ENCODE measurements at places on chromosomes 2 and 18.

- DNase-seq, result no peak
These were observed 2.5 kb upstream of the NFATC1 start for GRCh38 chr18:79393181-79393634.

DNA sequence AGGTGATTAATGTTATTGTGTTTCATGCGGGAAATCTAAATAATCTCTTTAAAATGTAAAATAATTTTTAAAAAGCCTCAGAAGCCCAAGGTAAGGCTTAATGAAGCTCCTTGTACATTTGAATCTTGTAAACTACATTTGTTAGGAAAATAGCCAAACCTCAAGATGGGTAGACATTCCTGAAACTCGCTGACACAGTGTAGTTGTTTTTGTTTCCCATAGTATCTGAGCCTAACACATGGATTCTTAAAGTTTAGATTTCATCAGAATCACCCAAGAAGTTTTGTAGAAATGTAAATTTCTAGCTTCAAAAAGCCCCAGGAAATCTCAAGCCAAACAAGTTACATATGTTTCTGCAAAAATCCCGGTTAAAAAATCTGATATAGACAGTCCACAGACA is 1221.1 kb upstream of the ACVR2A start:
- DNase-seq, result peak; percentile 86

DNA sequence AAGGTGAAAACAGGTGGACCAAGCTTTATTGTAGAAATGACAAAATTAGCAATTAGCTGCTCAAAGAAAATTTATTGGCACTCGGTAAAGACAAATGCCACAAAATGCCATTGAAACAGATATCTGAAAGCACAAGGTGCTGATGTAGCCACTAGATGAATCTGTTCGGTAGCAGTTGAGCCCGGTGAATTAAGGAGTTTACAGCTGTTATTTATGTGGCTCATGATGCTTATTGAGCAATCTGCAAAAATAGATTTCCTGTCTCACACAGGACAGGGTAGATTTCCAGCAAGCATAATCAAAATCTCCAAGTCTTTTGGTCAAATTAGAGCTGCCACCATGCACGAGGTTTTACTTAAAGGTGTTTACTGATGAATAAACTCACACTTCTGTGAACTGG is 182.2 kb downstream of the PPP1R1C start:
- DNase-seq, result no peak

- DNase-seq, result peak; percentile 42
These were observed 73.8 kb upstream of the PROKR1 start for GRCh38 chr2:68569604-68570003.

DNA sequence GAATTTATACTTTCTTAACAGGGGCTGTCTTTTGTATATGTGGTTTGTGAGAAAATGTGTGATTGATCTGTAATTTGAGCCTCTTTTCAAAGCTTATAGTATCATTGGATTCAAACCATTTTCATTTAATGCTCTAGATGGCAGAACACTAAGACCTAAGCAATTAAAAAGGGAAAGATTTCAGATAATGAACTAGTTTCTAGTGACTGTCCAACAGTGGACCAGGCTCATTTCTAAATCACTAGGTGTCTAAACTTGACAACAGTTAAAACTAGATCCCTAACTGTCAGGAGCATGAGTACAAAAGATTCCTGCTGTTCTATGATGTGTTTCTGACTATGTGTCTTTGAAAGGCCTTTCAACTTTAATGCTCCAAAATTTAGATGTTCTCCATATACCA is 54.6 kb downstream of the ANKRD44 start:
- no peak for DNase-seq

DNA sequence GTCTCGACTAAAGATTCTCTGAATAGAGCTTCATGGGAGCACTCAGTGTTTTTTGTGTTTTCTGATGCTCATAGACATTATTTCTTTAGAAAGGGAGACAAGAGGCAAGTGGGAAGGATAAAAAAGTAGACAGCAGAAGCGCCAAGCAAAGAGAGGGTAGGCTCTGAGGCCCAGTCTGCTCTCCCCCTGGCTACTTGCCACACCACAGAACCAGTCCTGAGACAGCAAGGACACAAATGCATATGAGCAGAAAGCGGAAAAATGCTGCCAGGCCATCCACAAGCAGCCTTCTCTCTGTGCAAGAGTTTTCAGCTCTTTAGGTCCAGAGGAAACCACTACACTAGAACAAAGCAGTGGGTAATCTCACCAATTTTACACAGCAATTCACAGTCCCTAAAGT is 285.4 kb downstream of the ZNF521 start:
- DNase-seq, result no peak

DNA sequence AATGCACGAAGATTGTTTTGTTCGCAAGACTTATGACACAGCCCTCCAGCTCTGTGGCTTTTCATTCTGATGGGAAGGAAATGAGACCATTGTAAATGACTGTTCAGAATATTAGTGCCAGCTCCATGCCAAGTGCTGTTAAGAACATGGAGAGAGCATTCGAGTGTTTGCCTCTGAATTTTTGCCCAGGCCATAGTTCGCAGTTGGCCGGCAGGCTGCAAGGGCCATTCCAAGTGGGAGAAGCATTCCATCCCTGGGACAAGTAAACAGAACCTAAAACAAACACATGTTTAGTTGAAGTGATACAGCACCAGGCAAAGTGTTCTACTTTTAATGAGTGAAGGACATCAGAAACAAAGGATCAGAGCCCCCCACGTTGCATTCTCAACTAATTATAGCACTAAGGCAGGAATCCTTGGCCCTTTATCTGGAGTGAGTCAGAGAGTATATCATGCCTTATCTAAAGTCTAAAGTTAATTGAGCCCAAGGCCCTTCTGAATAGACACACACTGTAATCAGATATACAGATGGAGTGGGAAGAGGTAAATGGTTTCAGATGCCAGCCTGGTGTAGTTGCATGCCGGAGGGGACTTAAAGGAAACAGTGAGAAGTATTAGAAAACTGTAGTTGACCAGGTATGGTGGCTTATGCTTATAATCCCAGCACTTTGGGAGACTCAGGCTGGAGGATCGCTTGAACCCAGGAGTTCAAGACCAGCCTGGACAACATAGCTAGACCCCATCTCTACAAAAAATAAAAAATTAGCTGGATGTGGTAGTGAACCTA is 53.3 kb downstream of the NEDD4L start:
- DNase-seq, result no peak

GRCh38 chr2:234881413-234882241 is 70.2 kb upstream of the SH3BP4 start:
- peak; percentile 97 for DNase-seq

DNA sequence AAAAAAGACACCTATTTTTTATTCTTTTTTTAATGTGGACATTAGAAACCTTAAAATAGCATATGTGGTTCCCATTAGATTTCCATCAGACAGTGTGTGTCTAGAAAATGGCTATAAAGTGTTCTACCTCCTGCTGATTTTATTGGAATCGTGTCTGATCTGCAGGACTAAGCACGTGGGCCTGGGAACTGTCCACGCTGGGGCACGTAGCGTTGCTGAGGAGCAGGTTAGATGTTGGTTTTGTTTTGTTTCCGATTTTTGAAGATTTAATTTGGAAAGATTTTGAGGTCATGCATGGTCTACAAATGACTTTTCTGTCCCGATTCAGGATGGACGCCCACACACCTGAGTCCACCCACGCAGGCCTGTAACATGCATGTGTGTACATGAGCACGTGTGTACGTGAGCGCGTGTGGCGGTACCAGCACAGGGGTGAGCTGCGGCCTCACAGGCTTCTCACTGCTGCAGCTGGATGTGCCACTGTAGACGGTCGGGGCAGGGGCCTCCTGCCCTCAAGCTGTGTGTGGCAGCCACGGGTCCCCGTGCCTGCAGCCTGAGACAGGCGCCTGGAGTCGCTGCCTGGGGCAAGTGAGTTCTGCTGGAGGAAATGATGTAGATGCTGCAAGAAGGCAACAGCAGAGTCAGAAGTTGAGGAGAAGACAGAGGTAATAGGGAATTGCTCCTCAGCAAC is 99.7 kb upstream of the CTDP1 start:
- no peak for DNase-seq

DNA sequence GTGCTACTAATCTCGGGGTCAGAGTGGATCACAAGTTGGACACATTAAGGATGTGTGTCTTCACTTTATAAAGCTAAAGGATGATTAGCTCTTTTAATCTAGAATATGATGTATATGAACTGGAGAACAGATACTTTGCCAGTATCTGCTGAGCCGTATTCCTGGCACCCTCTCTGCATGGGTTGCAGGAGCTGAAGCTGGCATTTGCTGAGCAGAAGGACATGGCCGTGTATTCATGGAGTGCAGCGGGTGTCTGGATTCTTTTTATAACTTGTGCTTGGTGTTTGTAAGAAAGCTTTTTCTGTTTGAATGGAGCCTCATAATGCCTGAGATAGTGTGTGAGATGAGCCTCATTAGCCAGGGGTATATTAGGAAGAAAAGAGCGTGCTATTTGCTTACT is 103.9 kb upstream of the MCFD2 start:
- no peak for DNase-seq

DNA sequence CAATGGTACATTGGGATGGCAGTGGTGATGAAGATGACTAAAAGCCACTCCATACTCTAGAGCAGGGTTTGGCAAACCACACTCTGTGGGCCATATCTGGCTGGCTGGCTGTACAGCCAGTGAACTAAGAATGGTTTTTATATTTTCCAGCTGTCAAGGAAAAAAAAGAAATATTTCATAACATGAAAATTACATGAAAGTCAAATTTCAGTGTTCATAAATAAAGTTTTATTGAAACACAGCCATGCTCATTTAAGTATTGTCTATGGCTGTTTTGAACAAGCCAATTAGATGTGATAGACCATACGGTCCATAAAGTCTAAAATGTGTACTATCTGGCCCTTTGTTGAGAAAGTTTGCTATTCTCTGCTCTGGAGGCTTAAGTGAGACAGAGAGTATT is 1.5 kb downstream of the TTC21B start:
- DNase-seq, result no peak

- peak; percentile 41 for DNase-seq
These were observed 113.0 kb upstream of the SLC1A4 start for GRCh38 chr2:64876137-64876647.

- no peak for DNase-seq
These were observed 176.4 kb downstream of the TMEM247 start for GRCh38 chr2:46655551-46656436.

- DNase-seq, result peak; percentile 2
These were observed 748.9 kb upstream of the NXPH2 start for GRCh38 chr2:139529080-139529479.

- DNase-seq, result peak; percentile 54
These were observed 284.5 kb downstream of the MTX2 start for GRCh38 chr2:176553685-176554100.

GRCh38 chr2:159129824-159130223 is 156.7 kb downstream of the WDSUB1 start:
- DNase-seq, result no peak

DNA sequence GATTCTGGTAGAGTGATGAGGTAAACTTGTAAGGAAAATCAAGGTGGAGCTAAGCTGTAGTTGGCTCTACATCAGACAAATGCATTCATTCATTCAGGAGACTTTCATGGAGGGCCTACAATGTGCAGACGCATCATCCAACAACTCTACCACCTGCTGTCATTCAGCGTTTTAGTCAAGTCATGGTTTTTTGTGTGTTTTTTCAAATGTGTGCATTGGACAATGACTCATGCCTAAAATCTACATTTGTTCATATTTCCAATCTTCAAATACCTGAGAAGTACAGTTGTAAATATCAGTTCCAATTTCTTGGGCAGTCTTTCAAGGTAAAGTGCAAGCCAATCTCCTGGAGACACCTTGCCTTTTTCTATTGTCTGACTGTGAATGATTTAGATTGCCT is 108.0 kb upstream of the LGALSL start:
- DNase-seq, result no peak

DNA sequence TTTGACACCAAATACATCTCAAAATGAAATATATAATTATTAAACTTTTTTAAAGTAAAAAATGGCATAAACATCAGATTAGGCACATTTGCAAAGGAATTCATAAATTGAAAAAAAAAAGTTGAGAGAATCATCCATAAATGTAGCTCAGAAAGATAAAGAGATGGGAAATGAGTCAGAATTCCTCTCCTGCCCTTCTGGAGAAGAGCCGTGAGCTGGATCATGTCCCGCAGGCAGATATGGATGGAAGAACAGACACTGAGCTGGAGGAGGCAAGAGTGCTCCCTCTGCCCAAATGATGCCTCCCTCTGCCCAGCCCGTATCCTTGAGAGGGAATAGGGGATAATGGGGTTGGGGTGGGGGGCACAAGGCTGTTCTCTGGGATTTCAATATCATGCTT is 190.9 kb downstream of the TFCP2L1 start:
- no peak for DNase-seq

DNA sequence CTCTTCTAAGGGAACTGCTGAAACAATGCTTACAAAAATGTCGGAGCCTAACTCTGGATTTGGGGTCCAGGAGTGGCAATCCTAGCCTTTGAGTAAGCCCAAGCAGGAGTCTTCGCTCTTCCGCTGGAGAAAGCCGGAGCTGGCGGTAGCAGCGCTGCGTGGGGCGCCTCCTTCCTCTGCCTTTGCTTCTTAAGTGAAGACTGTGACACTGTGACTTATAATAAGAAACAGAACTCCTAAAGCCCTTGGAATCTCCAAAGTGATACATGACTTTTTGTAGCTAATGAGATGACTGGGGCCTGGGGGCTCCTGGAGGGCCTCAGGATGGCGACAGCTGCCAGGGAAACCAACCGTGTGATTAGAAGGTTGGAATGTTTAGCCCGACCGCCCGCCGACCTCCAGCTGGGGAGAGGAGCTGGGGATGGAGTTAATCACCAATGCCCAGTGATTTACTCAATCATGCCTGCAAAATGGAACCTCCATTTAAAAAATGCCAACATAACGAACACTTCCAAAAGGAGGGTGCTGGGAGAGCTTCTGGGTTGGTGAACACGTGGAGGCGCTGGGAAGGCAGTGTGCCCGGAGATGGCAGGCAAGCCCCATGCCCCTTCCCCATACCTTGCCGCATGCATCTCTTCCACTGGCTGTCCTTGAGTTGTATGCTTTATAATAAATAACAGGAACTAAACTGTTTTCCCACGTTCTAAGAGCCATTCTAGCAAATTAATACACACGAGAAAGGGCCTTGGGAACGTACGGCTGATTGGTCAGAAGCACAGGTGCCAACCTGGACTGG is 29.0 kb upstream of the MAL start:
- DNase-seq, result no peak

DNA sequence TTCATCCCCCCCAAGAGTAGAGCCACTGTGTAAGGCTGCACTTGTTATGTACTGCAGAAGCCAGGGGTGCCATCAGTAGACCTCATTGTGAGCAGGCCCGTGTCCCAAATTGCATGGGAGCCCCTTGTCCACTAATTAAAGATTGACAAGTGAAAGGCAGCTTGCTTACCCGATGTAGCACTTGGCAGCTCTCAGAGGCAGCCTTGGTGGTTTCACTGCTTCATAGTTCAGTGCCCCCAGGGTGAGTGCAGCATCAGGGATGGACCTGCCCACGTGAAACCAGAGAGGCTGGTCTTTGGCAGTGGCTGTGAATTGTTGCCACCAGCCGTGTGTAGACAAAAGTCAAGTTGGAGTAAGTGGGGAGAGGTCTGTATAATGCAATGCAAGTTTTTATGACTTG is 13.3 kb downstream of the TUBB6 start:
- no peak for DNase-seq

- DNase-seq, result no peak
These were observed 25.1 kb downstream of the POU3F3 start for GRCh38 chr2:104878863-104879512.

All from choroid plexus epithelial cell (primary cell).